ENCODE measurements at places on chromosomes 16 and 17. TPM values are rescaled to one million over a fixed set of nuclear protein-coding genes. Genes with fewer than 3 reads are reported as not detected.

The NACA2 gene
- not detected for total RNA-seq

- no peak overlapping the region for H3K27ac ChIP-seq
- no peak for DNase-seq
- no peak overlapping the region for H3K4me3 ChIP-seq
- no peaks in the 10 kb centered on the region for H3K4me1 ChIP-seq
- H3K36me3 ChIP-seq = no peaks in the 10 kb centered on the region
Measured at GRCh38 chr17:9912121-9913099, 7.3 kb upstream of the RCVRN start.

The FN3KRP gene
- 28.8 TPM for total RNA-seq

GRCh38 chr17:77610972-77611521 is 347.5 kb upstream of the TNRC6C start:
- no peaks in the 10 kb centered on the region for H3K36me3 ChIP-seq
- peaks cover 85% of the 10 kb centered on the region for H3K27me3 ChIP-seq
- H3K27ac ChIP-seq = no peak overlapping the region
- DNase-seq = no peak

DNA sequence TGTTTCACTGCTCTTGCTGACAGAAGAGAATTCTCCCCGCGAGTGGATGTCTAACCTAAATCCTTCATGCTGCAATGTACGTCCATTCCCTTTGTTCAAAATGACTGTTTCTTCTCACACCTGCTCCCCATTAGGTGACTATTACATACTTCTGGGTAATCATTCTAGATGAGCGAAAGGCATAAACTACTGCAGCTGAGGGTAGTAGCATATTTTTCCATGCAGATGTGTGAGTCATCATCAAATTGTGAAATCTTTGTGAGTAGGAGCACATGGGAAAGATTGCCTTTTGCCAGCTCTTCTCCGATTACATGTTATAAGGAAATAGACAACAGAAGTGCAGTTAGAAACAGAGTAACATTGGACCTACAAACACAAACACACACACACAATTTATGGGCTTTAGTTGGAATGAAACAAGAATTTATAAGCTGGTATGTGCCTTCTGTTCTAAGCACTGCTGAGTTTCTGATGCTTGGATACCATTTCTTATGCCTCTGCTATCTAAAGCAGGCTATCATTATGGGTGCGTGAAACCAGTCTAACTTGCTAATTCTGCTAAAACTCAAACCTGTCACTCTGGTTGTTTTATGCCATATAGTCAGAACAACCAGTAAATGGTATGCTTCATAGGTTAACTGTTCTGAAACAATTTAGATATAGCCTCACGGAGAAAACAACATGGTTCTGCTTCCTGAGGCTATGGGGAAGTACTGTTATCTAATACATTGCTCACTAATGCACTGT is 346.9 kb upstream of the PSMD7 start:
- no peak for DNase-seq
- no peak overlapping the region for H3K4me3 ChIP-seq
- H3K4me1 ChIP-seq = no peaks in the 10 kb centered on the region
- no peaks in the 10 kb centered on the region for H3K36me3 ChIP-seq
- peaks cover 5% of the 10 kb centered on the region for H3K27me3 ChIP-seq

All from PC-9 (cell line).